Hematopoietic multipotent progenitor cell treated with erythropoietin and hydrocortisone succinate and interleukin-3 and kit ligand, for 8 days (in vitro differentiated cells): ENCODE measurements at places on chromosomes 2 and 18.

DNA sequence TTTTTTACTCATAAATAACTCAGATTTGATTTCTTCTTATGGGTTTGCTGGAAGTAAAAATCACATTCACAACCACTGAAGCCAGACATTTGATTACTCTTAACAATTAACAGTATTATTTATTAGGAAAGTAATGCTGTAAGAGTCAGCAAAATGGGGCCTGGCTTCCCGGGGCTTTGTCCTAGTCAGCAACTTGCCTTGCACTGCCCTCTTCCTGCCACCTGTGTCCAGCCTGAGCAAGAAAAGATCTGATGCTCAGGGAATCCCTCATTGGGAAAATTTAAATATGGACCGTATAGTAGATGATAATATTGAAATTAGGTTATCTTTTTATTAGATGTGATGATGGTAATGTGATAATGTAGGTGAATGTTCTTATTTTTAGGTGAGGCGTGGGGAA lies 30.8 kb upstream of the ACYP2 start:
- peak; percentile 34 for DNase-seq

GRCh38 chr18:805755-806110 lies 6.3 kb downstream of the YES1 start:
- no peak for DNase-seq

DNA sequence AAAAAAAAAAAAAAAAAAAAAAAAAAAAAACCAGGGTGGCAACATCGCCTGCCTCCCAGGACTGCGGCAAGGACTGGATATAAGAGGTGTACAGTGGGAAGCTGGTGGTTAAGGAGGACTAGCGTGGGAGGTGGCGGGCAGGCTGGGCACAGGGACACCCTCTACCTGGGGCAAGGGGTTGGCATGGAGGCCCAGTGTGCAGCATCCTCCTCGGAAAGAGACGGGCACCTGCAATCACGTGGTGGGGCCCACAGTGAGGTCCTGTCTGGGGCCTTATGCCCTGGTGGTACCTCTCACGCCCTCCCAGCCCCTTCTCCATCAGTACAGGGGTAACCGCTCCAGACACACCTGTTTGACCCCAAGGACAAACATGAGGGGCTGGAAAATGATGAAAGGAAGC lies 27.9 kb downstream of the PXDN start:
- no peak for DNase-seq

DNA sequence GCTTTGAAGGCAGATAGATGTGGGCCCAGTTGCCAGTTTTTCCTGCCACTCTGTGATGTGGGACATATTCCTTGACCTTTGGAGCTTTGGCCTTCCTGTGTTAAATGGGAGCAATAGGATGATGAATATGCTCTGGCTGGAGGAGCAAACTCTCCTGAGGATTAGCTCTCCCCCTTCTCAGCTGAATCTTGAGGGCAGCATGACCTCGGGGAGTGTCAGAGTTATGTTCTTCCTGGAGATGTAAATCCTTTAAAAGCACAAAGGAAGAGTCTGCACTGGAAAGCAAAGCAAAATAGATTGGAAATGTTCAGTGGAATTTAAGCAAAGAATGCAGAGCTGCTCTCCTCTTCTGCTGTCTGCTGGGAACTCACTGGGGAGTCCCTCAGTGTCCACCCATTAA lies 160.1 kb downstream of the ALK start:
- no peak for DNase-seq

GRCh38 chr2:166343467-166343866 lies 32.3 kb downstream of the SCN9A start:
- DNase-seq: no peak

DNA sequence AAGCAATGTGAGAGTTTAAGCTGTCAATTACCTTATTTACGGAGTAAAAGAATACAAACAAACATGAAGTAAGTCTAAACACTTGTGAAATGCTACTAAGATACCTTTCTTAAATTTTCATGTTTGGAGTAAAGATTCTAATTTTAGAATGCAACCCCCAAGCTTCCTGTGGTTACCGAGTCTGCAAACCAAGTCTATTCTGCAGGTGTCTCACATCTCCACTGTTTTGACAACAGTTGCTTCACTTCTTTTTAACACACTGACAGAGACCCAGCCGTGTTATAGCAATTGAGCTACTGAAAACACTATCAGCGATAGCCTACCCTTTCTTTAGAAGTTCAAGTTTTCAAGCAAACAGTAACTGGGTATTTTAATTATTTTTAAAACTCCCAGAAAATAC lies 608.3 kb downstream of the ERBB4 start:
- DNase-seq: no peak

DNA sequence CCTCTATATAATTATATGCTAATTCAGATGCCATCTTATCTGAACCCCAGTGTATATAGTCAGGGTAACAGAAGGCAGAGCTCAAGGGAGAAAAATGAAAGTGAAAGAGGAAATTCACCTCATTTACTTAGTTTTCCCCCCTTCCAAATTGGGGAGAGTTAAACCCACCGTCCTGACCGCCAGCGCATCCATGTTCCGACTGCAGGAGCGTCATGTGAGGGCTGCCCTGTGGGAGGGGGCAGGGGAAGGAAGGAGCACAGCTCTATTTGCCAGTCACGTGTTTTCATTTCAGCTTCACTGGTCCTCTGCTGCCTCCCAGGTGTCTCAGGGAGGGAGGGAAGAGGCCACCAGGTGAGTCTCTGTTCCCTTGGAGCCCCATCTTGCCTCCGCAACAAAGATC lies 13.2 kb downstream of the CNNM4 start:
- peak; percentile 51 for DNase-seq

- DNase-seq: no peak
Measured at GRCh38 chr18:51290860-51291259, 93.4 kb upstream of the MEX3C start.

DNA sequence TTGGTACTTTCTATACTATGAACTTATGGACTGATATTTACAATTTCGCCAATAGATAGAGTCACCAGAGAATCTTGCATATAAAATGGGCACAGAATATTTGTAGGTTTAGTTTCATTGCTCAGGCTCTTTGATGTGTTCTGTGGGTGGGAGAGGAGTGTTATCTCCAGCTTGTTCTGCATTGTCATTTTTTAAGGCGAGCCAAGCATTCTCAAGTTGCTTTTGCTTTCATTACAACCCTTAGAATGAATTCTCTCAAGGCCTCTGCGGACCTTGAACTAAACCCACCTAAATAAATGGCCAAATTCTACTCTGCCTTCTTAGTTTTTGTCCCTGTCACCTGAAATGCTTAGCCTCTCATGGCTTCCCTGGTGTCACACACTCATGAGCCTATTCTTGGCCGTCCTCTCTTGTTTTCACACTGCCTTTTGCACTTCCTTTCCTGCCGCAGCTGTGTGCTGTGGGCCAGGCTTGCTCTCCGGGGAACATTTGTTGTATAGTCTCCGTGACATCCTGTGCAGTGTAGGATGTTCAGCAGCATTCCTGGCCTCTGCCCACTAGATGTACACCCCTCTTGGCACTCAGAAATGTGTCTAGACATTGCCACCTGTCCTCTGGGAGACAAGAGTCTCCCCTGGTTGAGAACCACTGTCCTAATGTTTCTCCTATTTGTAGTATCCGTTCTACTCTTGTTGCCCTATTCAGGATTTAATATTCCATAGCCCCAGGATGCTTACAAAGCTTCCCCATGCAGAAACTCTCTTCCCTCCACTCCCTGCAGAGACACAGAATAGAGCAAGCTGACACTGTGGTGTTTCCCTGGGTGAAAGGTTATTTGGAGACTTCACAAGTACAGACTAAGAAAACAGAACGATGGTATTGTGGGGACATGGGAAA lies 255.6 kb downstream of the PTPRM start:
- no peak for DNase-seq

GRCh38 chr2:105798595-105798994 lies 53.9 kb downstream of the NCK2 start:
- DNase-seq: no peak
